ENCODE measurements at places on chromosomes 2 and 18. TPM values are rescaled to one million over a fixed set of nuclear protein-coding genes. Genes with fewer than 3 reads are reported as not detected.

DNA sequence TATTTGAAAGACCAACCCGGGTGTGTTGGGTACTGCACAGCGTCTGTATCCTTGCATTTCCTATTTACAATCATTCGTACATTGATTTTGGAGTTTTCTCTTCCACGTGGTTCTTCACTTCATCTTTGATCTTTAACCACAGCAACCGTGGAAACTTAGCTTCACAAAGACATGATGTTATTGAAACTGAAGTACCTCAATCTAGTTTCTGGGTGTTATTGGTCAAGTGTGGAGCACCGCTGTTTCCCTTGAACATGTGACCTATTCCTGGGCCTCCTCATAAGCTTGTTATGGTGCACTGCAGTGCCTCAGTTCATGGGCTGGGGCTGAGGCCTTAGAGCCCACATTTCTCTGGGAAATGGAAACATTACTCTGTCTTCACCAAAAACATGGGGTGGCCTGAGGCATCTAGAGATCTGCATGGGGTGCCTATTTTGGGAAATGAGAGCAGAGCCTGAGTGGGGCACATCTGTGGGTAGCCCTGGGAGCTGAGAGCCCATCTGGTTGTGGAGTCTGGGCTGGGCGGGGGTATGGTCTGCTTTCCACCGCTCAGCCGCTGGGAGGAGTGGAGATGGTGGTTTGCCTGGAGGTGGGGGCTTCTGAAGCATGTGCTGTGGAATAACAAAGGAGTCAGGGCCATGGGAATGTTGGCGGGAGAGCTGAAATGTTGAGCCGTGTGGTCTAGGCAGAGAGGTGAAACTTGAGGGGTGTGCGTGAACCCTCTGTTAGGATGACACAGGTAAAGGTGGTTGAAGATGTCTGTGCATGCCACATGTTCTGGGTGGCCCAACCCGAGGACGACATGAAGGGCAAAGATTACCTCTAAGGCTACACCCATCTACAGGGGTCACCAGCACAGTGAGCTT is 37.4 kb downstream of the ZNF236 start:
- H3K36me3 ChIP-seq: peaks cover 25% of the 10 kb centered on the region
- H3K4me1 ChIP-seq: peaks cover 4% of the 10 kb centered on the region
- no peak for DNase-seq
- H3K27me3 ChIP-seq: no peaks in the 10 kb centered on the region
- no peak overlapping the region for H3K4me3 ChIP-seq
- no peak overlapping the region for H3K27ac ChIP-seq

DNA sequence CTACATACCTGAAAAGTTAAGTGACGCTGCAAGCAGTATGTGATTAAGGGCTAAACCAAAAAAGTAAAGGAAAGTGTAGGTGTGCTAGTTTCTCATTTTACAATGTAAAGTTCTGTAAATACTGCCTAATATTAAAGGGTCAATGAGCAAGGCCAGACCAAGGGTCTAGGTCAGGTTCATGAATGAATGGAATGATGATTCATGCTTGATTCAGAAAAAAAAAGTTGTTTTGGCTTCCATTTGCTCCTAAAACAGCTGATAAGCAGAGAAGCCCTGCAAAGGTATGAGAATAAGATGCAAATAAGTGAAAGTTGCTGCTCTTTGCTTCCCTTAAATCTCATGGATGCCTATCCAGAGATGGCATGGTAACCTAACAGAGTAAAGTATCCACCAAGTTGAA is 61.3 kb downstream of the PTRHD1 start:
- no peak overlapping the region for H3K27ac ChIP-seq
- no peaks in the 10 kb centered on the region for H3K27me3 ChIP-seq
- peaks cover 30% of the 10 kb centered on the region for H3K36me3 ChIP-seq
- no peak overlapping the region for H3K4me3 ChIP-seq
- H3K4me1 ChIP-seq: no peaks in the 10 kb centered on the region
- no peak for DNase-seq

- H3K4me3 ChIP-seq: no peak overlapping the region
- H3K27me3 ChIP-seq: peaks cover 2% of the 10 kb centered on the region
- H3K36me3 ChIP-seq: no peaks in the 10 kb centered on the region
Observed at GRCh38 chr2:113136828-113137775, 9.7 kb downstream of the IL1RN start.

GRCh38 chr2:63862806-63863205 is 21.1 kb downstream of the UGP2 start:
- H3K27ac ChIP-seq: peak overlapping the region; percentile 83
- H3K36me3 ChIP-seq: peaks cover 33% of the 10 kb centered on the region
- H3K4me1 ChIP-seq: peaks cover 7% of the 10 kb centered on the region
- no peak for DNase-seq
- no peak overlapping the region for H3K4me3 ChIP-seq

DNA sequence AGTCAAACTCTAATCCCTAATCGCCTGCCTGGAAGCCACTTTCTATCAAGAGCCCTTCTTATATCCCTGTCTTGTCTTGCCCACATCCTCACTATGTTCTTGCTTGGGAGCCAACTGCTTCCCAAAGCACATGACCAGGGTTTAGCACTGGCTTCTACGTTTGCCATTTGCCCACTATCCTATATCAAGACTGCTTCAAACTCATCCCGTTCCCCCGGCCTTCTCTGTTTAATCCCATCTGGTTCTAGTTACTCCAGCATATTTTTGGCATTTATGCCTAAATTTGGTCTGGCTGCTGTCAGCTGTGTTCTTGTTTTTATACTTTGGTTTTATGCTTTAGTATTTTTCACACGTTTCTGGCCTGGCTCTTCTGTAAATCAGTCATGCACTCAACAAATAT is 40.2 kb downstream of the POLR1A start:
- H3K36me3 ChIP-seq: peaks cover 63% of the 10 kb centered on the region

DNA sequence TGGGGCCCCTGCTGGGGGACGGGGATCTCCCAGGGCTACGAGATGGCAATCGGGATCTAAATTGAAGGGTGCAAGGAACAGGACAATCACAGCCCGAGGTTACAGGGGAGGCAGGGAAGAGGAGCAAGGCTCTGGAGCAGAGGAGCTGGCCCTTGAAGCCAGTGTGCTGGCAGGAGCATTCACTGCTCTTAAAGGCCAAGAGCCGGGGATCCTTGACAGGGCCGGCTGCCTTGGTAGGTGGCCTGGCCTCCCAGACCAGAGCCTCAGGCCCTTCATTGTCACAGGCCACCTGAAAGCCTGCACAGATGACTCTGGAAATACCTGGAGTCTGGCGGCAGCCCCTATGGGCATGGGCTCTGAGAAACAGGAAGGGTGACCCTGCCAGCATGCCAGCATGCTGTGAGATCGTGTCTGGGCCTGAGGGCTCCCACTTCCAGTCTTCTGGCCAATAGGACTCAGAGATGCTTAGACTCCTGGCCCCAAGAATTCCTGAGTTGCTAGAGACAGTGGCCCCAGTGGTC is 38.7 kb downstream of the PDIA6 start:
- peaks cover 18% of the 10 kb centered on the region for H3K4me1 ChIP-seq
- H3K36me3 ChIP-seq: peaks cover 4% of the 10 kb centered on the region
- no peak for DNase-seq
- H3K4me3 ChIP-seq: no peak overlapping the region

STPG4 gene
- not detected for total RNA-seq

RIOK3 gene
- 42.0 TPM for total RNA-seq

AKAIN1 gene
- total RNA-seq: not detected

All from mesothelial cell of epicardium (in vitro differentiated cells).